ENCODE measurements at places on chromosomes 12 and 14. TPM values are rescaled to one million over a fixed set of nuclear protein-coding genes. Genes with fewer than 3 reads are reported as not detected.

DNA sequence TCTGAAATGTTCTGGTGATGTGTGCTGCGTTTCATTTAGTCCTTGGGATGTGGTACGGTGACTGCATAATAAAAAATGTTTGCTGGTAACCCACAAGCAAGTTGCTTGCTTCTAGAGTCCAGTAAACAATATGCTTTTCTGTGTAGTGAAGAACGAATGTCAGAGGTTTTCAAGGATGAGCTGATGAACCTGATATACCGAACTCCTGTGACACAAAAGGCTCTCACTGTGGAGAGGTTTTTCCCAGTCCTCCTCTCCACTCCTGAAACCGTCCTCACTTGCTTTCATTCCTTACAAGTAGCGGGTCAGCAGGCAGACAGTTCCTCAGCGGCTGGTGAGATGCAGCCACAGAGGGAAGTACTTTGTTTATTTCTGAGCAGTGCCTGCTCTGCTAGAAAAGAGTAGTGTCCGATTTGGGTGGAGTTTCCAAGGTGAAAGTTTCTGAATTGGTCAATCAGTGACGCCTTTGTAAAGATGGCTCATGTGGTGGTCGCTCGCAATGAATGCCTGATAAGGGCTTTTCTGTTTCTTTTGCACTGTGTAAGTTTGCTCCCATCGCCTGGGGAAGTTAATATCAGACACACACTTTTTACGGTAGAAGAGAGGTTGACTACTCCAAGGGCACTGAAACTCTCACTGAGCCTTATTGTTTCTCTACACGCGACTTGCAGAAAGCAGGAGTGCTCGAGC is 3.0 kb downstream of the ETV6 start:
- DNase-seq: peak; percentile 71

Gene OR4E2
- total RNA-seq: not detected

Gene RNASE4
- 1.1 TPM for total RNA-seq

- no peak for DNase-seq
These were observed 10.1 kb upstream of the GRIP1 start for GRCh38 chr12:66688846-66689439.

Gene TAS2R20
- 1.2 TPM for total RNA-seq

DNA sequence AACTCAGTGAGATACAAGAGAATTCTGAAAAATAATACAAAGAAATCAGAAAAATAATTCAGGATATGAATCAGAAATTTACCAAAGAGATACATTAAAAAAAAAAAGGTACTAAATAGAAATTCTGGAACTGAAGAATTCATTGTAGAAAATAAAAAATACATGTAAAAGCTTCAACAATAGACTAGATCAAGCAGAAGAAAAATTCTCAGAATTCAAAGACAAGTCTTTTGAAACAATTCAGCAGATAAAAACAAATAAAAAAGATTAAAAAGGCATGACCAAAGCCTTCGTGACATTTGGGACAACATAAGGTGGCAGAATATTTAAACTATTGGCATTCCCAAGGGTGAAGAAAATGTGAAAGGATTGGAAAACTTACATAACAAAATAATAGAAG is 133.1 kb upstream of the CNOT2 start:
- DNase-seq: no peak

DNA sequence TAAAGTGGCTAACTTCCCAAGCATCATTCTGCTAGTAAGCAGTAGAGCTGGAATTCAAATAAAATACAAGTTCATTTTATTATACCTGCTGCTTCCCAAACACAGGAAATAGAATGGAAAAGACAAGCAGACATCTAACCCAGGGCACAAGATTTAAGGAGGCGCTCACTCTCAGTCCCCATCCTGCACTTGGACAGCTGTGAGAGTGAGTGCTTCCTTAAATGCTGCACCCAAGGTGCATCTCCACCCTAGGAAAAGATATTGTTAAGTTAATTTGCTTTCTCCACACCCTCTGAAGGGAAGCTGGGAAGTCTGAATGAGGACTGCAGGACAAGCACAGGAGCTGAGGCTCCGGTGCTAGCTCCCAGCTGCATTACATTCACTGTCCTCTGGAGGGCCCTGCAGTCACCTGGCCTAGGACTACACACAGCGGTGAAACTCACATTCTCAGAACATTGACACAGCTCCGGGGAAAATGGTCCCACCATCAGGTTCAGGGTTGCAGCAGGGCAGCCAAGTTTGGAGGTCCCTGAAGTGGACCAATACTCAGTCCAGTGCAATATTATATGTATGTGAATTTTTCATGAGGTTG is 14.2 kb downstream of the HEBP1 start:
- no peak for DNase-seq

Gene NOVA1
- not detected for total RNA-seq

GRCh38 chr12:103852498-103852997 is 11.5 kb upstream of the NT5DC3 start:
- DNase-seq: no peak

- no peak for DNase-seq
These were observed 31.4 kb downstream of the DCP1B start for GRCh38 chr12:1972856-1973317.

- no peak for DNase-seq
These were observed 78.0 kb upstream of the IFNG-AS1 start for GRCh38 chr12:67911275-67911600.

- DNase-seq: no peak
These were observed 38.1 kb upstream of the PTCSC3 start for GRCh38 chr14:36214476-36215216.

DNA sequence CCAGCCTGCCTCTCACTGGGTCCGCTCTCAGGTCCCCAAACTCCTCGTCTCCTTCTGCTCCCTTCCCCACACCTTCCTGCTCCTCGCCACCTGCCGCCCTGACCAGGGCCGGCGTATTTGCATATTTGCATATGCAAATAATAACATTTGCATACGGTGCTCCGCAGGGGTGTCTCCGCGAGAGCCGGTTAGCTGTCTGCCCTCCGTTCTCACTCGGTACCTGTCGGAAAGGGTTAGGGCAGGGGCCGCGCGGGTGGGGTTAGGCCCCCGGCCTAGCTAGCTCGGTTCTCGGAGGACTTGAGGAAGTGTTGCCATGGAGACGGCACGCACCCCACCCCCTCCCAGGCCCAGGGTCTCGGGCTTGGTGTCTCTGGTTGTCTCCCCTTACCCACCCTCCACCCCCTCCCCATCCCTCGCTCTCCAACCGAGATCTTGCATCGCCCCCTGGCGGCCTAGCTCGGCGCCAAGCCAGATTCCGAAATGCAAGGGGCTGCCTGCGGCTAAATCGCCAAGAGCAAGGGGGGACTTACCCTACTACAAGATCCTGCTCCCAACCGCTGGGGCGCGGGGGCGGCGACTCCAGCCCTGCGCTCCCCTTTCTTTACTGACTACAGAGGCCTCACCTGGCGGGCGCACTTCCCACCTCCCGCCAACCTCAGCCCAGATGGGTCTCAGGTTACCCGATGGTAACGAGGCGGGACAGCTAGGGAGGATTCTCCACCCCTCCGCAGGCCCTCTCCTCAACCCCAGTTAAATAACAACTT is 8.1 kb downstream of the STAC3 start:
- no peak for DNase-seq

- no peak for DNase-seq
These were observed 142.8 kb upstream of the FLRT2 start for GRCh38 chr14:85387181-85387580.

Gene DIO2
- total RNA-seq: not detected

DNA sequence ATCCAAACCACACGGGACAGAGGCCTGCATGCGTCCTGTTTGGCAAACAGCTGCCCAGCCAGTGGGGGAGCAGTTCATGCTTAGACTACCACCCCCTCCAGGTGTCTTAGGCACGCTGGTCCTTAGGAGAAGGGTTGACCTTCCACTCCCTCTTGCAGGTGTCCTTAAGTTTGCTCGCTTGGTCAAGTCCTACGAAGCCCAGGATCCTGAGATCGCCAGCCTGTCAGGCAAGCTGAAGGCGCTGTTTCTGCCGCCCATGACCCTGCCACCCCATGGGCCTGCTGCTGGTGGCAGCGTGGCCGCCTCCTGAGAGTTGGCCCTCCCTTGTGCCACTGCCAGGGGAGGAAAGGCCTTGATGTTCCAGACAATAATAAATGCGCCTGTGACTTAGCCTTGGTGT is 1.8 kb downstream of the C12orf57 start:
- no peak for DNase-seq

GRCh38 chr14:100950024-100950423 is 46.5 kb upstream of the RTL1 start:
- DNase-seq: no peak

DNA sequence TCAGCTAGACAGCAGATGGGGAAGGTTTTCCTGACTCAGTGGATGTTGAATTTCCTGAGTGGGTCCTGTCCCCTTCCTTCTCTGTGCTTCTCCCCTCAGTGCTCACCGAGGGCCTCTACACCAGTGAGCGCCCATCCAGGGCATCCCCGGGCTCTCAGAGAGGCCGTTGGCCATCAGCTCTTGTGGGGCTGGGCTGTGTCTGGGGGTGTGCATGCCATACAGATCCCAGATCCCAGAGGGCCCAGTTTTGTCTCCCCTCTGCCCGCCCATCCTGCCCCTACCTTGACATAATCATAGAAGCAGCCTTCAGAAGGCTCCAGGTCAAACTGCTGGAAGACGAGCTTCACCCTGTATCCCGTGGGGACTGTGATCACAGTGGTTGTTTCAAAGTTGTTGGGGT is 1.1 kb downstream of the C1R start:
- DNase-seq: no peak

Gene SPPL3
- total RNA-seq: 38.2 TPM

GRCh38 chr14:34710006-34710405 is 4.4 kb downstream of the CFL2 start:
- DNase-seq: no peak

Gene KLHL28
- total RNA-seq: 6.6 TPM

DNA sequence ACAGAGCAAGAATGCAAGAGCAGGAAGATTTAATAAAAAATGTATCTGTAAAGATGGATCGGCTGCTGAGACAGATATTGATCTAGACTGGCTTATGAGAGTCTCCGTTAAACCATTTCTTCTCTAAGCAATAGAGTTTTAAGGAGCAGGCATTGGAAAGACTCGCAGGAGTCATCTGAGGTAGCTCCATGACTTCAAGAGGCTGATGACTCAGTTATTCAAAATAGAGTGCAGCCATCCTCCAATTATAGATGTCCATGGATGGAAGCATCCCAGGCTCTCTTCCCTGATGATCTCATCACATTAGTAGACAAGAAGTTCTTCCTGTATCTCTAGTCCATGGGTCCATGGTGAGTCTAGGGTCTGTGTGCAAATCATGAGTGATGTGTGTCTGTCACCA is 638.3 kb upstream of the TMEM132C start:
- no peak for DNase-seq

- DNase-seq: no peak
These were observed 16.8 kb downstream of the FAM181A start for GRCh38 chr14:93943930-93944329.

Measured in GM12878 (cell line).